ENCODE measurements at places on chromosomes 4 and X.

- DNase-seq: no peak
These were observed 69.8 kb upstream of the RAI2 start for GRCh38 chrX:17930850-17931249.

- no peak for DNase-seq
These were observed 538 bp downstream of the SCML2 start for GRCh38 chrX:18353931-18354368.

- DNase-seq: no peak
These were observed 32.4 kb upstream of the TMEM131L start for GRCh38 chr4:153433754-153434105.

- no peak for DNase-seq
These were observed 999.3 kb upstream of the GRIA3 start for GRCh38 chrX:122184791-122185190.

GRCh38 chr4:140426610-140427105 is 790 bp downstream of the CLGN start:
- DNase-seq: no peak

GRCh38 chr4:146957237-146957636 is 11.6 kb upstream of the TTC29 start:
- DNase-seq: no peak
